ENCODE measurements at places on chromosomes 12 and 14. TPM values are rescaled to one million over a fixed set of nuclear protein-coding genes. Genes with fewer than 3 reads are reported as not detected.

GRCh38 chr12:80937391-80938238, at the start of gene LIN7A:
Gene LIN7A (minus strand): TSS chr12:80937934. CDS start chr12:80937722, 212 bp downstream.
- DNase-seq, result peak; percentile 82

- DNase-seq, result no peak
Measured at GRCh38 chr12:110317911-110318310, 36.9 kb downstream of the ATP2A2 start.

GRCh38 chr12:79617696-79618095, 73.1 kb downstream of the PAWR start:
- no peak for DNase-seq

DNA sequence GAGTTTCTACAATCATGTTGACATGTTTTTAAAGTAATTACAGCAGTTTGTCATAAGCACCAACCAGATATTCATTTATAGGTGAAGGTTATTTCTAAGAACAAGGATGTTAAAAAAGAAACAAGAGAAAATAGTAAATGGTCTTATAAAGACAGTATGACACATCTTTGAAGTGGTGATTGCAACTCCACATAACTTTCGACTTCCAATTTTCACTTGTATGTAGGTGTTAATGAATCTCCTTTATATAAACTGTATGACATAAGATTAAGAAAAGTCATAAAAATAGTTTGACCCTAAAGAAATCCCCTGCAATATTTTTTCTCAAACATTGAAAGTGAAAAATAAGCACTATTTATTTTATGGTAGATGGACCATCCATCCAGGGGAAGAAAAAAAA, 144.8 kb upstream of the PTPRQ start:
- DNase-seq, result no peak

B4GALNT3 gene
- 5.0 TPM for polyA plus RNA-seq

Measured in left lung (tissue), 14 donors.